AG10803 (cell line): ENCODE measurements at places on chromosomes 11 and 22.

- no peak for DNase-seq
These were observed 7.4 kb upstream of the HEPACAM start for GRCh38 chr11:124943254-124943616.

- no peak for DNase-seq
These were observed 187.0 kb downstream of the DSCAML1 start for GRCh38 chr11:117610045-117610444.

DNA sequence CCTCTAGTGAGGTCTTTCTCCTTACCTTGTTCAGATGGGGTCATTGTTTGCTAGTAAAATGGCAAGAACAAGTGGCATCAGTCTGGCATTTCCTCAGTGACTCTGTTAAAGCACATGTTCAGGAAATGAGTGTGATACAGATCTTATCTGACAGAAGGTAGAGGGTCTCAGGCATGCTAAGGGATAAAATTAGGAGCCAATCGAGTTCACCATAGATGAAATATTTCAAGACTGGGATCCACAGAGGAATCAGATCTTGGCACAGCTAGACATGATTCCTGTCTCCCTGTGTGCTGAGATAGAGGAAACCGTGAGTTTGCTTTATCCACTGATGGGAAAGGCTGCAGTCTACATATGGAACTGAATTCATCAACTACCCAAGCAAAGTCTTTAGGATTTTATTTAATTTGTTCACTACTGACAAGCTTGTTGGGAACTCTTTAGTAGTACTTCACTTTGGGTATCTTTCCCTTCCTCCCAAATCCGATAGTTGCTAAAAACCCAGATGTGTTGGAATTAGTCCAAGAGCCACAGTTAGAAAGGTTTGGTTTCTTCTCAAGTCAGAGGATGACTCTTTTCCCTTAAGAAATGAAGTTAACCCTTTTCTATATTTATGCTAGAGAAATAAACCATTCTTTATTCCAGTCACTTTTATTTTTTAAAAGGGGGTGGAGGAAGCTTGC lies 18.4 kb downstream of the FAM118B start:
- peak; percentile 65 for DNase-seq

DNA sequence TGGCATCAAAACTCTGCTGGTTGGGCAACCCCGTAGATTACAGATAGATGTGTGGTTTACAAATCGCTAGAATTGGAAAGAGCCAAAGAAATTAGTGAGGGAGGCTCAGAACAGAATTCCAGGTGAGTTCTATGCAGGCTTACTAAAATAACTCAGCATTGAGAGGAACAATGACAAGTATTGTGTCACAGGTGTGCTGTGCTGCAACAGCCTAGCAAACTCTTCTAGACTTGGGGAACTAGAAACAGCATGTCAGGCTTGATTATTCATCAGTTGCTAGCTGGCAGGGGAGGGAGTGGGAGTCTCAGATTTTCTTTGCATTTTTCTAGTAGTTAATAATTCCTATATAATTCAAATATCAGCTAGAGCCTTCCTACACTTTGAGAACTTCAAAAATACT lies 26.3 kb upstream of the RASD2 start:
- no peak for DNase-seq

GRCh38 chr11:106133529-106133928 lies 56.1 kb downstream of the AASDHPPT start:
- DNase-seq, result no peak

GRCh38 chr11:64859542-64860414 lies 15.3 kb upstream of the CDC42BPG start:
- no peak for DNase-seq

DNA sequence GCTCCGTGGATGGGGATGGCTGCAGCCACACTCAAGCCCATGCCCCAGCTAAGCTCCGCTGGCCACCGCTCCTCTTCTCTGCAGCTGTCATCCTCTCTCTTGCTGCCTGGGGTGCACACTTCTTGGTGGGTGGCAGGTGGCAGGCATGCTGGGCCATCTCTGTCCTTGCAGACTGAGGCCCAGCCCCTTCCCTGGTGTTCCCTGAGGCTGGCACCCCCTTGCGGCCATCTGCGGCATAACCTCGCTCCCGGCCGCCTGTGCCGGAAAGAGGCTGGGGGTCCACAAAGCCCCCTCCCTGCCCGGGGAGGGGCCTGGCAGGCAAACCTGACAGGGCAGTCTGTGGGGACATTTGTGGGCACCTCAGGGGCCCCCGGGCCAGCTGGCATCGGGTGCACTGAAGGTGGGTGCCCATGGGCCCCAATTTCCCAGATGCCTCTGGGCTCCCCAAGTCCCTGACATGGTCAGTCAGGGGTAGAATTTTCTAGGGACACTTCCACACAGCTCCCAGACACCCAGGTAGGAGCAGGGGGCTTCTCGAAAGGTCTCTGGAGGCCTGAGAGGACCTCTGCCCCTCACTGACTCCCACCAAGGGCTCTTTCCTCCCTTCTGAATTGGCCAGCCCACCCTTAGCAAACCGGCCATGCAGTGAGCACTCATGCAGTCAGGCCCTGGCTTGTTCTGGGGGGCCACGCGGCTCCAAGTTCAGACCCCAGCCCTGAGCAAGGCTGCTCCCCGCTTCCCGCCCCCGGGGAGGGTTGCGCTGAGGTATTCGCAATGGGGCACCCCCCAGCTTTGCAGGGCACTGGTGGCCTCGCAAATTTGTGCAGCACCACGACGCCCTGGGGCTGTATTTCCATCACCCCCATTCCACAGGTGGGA lies 23.5 kb upstream of the TH start:
- peak; percentile 9 for DNase-seq
